ELF-1 (cell line): ENCODE measurements at places on chromosomes 3 and 15.

DNA sequence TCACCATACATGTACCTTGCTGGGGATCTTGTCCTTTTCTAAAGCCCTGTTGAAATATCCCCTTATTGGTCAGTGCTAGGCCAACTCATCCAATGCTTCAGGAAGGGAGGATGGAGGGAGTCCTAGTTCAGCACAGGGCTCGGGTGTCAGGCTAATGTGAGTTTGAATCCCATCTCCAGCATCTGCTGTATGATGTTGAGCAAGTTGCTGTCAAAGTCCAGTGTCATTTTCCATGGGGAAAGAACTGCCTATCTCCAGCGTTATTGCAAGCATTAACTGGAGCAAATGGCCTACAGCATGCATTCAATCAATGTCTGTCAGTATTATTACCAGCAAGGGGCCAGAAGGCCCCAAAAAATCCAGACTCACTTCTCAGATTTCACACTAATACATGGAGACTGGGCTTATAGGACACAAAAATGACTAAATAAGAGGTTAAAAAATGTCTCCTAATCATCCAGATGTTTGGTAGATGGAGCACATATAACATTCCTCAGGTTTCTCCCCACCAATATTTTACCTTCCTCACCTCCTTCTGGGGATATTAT is 40.8 kb downstream of the SRGAP3 start:
- no peak for DNase-seq

DNA sequence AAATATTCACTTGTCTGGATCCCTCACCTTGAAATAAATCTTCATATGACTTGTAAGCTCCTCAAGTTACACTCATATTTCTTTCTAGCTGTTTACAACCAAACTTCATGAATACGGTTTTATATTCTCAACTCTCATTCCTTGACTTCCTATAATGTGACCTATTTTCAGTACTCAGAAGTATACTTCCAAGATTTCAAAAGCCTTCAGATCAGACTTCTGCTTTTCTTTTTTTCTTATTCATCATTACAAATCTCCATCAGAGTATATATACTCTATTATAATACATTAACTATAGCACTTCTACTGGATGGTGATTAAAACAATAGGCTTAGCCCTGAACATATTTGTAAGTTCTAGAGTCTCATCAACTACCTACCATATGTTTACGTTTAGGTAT is 123.6 kb upstream of the ALCAM start:
- DNase-seq, result no peak

GRCh38 chr3:42498034-42498433 is 4.4 kb upstream of the VIPR1 start:
- DNase-seq, result no peak

GRCh38 chr15:77115179-77115578 is 44.3 kb upstream of the TSPAN3 start:
- DNase-seq, result no peak

DNA sequence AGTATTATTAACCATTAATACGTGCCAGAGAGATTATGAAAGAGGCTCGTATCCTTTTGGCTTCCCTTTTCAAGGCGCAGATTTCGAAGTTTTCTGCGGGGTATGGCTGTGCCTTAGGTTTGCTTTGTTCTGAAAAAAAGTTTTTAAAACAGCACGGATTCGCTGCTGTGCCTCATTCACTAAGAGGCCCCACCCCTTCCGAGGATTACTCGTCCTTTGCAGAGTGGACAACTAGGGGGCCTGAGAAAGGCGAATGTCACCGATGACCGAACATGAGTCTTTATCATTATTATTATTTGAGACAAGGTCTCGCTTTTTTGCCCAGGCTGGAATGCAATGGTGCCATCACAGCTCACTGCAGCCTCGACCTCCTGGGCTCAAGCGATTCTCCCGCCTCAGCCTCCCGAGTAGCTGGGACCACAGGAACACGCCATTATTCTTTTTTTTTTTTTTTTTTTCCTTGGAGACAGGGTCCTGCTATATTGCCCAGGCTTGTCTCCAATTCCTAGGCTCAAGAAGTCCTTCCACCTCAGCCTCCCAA is 684 bp upstream of the RPS27L start:
- DNase-seq, result peak; percentile 68

DNA sequence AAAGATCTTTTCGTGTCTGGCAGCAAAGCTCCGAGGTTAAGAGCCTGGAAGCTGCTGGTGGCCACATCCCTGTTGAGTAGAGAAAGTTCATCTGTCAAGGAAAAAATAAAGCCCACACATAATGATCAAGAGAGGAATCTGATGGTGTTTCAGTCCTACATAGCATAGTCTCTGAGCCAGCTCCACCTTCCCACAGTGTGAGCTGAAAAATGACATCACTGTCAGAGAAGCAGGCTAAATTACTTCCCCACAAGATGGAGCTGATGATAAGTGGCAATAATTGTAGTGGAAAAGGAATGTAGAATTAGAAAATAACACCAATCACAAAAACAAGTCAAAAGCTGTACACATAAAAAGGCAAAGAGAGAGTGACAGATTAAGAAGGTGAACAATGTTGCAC is 84.5 kb downstream of the AQP9 start:
- DNase-seq, result no peak

GRCh38 chr3:115667738-115668065 is 44.4 kb downstream of the GAP43 start:
- peak; percentile 16 for DNase-seq

DNA sequence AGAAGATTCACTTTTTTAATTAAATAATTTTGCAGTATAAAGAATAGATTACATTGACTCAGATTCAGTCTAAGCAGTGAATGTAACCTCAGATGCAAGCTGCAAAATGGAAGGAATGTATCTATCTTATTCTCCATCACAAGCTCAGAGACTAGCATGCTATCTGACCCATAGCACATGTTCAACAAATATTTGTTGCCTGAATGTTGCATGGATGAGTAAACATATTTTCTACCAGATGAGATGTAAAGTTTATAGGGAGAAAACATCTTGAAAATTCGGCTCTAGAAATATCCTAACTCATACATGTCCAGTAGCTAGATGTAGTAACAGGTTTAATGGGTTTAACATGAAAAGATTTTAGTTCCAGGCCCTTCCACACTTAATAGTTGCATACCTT is 234.2 kb downstream of the MECOM start:
- DNase-seq, result no peak

DNA sequence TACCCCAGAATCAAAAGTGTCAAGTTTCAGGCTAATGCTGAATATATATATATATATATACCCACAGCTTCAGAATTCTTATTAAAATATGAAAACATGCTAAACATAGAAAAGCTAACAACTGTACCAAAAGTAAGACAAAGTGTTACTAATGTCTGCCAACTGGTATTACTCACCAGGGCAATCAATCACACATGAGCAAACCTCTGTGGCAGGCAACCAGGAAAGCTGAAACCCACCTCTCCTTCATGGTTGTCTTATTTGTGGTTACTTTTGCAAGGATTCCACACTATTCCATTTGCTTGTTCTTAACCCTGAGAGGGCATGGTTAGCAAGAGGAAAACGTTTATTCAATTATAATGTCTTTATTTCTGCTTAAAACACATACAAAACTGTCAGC is 512.3 kb upstream of the MDFIC2 start:
- no peak for DNase-seq

- peak; percentile 79 for DNase-seq
These were observed 24.6 kb downstream of the DNAJB8 start for GRCh38 chr3:128442070-128442469.

DNA sequence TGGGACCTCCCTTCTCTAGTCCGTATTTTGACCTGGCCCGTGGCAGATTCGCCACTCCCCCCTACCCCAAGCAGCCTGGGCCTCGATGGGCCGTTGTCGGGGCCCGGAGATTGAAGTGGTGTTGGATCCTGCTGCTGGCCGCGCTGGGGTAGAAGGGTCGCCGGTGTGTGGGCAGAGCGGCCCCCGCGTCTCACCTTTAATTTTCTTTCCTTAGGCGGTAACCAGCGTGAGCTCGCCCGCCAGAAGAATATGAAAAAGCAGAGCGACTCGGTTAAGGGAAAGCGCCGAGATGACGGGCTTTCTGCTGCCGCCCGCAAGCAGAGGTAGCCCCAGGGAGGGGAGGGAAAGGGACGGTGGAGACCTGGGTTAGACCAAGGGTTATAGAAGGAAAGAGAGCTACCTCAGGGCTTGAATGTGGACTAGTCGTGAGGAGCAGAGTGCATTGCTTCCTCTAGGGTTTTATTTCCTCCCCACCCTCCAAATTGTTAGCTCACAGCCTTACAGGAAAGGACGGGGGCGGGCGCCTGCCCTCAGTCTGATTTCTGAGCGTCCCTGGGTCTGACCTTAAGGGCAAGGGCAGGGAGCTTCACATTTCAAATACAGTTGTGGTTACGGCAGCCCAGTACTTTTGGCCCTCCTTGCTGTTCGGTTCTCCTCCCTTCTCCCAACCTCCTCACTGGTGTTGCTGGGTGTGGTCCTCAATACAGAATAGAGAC is 799 bp downstream of the SERF2 start:
- peak; percentile 36 for DNase-seq

DNA sequence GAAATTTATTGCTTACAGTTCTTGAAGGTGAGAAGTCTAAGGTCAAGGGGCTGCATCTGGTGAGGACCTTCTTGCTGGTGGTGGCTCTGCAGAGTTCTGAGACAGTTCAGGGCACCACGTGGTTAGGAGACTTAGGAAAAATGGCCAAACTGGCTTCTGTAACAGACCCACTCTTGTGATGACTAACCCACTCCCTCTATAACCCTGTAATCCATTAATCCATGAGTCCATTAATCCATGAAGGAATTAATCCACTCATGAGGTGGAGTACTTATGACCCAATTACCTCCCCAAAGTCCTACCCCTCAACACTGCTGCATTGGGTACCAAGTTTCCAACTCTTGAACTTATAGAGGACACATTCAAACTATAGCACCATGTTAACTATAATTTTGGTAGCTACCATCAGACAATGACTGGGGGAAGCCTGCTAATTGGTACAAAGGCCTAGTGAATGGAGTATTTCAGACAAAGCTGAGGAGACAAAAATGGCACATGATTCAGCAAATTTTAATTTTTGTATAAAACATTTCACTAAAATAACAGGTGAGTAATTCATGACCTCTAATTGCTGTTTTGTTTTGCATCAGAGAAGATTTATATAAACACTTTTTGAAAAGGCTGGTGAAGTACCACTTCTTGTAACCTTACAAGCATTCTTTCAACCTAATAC is 374.1 kb upstream of the TBL1XR1 start:
- no peak for DNase-seq

- peak; percentile 24 for DNase-seq
These were observed 398.1 kb downstream of the NSUN3 start for GRCh38 chr3:94460931-94461330.

- peak; percentile 8 for DNase-seq
These were observed 82.6 kb upstream of the TJP1 start for GRCh38 chr15:29904757-29905417.

GRCh38 chr3:106341087-106341486 is 472.3 kb upstream of the CBLB start:
- DNase-seq, result no peak

- no peak for DNase-seq
These were observed 702.8 kb downstream of the SI start for GRCh38 chr3:164375538-164375937.

DNA sequence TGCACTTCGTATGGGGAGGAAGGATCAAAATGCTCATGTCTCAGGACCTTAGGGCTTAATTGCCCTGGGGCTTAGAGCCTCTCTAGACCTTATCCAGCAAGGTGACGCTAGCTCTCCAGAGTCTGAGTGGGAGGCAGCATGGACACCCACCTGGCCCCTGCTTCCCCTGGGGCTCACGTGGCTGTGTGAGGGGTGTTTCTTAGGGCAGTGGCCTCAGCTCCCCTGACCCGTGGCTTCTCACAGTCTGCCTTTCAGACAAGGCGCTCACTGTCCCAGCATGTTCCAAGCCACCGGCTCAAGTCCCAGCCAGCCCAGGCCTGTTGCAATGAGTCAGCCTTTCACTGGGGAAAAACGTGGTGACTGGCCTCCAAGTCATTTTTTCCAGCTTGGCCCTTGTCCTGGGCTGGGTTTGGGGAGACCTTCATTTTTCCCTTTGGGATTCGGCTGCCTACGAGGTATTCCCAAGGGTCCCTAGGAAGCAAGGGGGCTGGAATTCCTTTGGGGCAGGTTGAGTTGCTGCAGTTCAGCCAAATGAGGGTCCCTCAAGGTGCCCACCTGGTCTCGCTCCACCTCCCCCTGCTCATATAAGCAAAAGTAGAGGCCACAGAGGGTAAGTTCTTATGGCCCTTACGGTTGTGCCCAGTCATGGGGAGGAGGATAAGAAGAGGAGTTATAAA is 15.7 kb downstream of the BHLHE40 start:
- peak; percentile 72 for DNase-seq

DNA sequence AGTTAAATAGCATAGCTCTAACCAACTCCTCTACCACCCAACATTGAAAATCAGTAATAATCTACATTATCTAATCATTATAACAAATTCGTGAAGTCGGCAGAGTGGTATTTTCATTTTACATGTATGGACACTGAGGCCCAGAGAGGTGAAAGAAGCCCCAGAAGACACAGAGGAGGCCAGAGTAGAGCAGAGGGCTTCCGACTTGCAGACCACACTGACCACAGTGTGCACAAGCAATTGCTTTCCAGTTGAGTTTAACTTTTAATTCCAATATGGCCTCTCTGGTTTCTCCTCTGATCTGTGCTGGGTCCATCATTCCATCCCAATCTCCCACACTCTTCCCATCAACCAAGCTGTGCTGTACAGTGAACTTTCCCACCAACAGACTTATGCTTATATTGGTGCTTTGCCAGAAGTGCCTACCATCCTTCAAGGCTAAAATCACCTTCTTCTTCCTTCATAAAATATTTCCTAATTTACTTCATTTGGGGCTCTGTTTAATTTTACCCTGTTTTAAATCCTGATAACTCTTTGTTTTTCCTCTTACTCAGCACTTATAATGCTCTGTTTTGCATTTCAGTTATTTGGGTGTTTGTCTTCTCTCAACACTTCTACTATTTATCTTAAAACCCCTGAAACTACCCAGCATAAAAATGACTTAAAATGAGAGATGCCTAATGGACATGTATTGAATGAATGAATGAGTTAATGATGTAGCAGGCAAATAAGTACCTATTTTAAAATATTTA is 81.8 kb upstream of the TNFSF10 start:
- DNase-seq, result no peak

DNA sequence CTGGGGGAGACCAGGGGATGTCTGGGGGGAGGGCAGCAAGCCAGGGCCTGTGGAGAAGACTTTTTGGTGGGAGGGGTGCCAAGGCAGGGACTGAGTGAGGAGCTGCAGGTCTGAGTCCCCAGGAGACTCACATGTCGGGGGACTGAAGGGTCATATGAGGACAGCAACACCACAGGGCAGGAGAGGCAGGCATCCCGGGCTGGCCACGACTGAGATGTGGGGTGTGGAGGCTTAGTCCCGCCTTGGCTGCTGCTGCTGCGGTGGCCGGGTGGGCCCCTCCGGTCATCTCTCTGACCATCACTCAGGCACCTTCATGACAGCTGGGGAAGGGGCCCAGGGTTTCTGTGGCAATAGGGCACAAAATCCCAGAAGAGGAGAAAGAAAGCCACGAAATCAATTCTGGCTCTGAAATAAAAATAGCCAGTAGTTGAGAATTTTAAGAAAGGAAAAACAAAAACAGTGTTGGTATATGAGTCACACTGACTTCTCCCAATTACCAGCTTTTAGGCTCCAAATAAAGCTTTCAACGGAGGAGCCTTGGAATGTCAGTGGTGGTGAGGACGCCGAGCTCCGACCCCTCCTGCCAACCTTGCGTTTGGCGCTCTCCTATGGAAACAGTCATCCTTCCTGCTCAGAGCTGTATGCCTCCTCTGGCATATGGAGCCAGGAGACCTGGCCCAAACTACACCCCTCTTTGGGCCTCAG is 52.9 kb upstream of the ITGA11 start:
- no peak for DNase-seq

GRCh38 chr15:51313074-51313393 is 25.4 kb downstream of the CYP19A1 start:
- DNase-seq, result no peak
